CD4-positive, alpha-beta memory T cell (primary cell): ENCODE measurements at places on chromosomes 11 and 22.
A peak's percentile ranks its signal among the peaks of the same experiment; 100 is the strongest.

- DNase-seq = no peak
These were observed 76.4 kb downstream of the GGTLC2 start for GRCh38 chr22:22720724-22721261.

DNA sequence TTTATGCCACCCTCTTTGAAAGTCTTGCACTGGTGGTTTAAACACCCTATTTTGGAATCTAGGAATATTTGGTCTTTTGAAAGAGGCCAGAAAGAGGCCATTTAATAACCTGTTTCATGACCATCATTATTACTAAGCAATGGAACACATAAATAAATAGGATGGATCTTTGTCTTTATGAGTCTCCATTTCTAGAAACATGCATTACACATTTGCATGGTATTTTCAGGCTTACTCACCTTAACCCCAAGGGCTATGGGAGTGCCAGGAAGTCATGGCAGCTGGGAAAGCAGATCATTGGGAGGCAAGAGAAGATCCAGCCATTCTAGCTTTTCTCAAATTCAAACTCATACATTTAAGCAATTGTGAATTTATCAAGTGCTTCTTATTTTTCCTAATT, 185.8 kb upstream of the POU2AF2 start:
- DNase-seq = no peak

DNA sequence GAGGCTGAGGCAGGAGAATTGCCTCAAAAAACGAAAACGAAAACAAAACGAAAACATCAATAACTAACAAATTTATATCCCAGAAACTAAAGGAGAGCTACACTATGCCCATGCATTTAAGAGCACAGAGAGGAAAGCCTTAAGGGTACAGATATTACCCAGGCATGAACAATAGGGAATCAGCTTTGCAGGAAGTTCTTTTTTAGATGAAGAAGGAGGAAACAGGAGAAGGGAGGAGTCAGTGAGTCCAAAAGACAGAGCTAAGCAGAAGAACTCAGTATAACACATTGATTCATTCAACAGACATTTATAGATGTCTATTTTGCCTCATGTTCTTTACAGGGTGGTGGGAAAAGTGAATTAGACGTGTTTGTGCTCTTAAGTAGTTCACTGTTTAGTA, 8.3 kb downstream of the MRPL17 start:
- DNase-seq = no peak

DNA sequence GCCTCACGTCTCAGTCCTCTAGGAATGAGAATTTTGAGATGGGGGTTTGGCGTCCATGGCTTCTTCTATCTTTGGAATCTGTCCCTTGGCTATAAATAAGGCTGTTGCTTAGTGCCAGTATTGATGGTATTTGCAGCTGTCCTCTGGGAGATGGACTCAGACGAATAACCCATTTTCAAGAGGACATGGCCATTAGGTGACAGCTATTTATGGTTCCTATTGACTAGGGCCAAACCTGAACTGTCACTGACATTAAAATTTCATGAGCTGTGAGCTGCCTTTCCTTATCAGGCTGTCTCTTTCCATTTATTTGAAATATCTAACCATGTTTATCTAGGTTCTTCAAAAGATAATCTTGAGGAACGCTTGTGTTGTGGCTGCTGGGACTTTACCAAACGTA, 92.7 kb downstream of the NAV2 start:
- no peak for DNase-seq

- no peak for DNase-seq
These were observed 13.2 kb downstream of the FAM181B start for GRCh38 chr11:82720267-82721065.

GRCh38 chr11:68843703-68844312, 2.1 kb upstream of the CPT1A start:
- DNase-seq = peak; percentile 72

- no peak for DNase-seq
These were observed 24.4 kb upstream of the HSPA8 start for GRCh38 chr11:123086305-123086704.

DNA sequence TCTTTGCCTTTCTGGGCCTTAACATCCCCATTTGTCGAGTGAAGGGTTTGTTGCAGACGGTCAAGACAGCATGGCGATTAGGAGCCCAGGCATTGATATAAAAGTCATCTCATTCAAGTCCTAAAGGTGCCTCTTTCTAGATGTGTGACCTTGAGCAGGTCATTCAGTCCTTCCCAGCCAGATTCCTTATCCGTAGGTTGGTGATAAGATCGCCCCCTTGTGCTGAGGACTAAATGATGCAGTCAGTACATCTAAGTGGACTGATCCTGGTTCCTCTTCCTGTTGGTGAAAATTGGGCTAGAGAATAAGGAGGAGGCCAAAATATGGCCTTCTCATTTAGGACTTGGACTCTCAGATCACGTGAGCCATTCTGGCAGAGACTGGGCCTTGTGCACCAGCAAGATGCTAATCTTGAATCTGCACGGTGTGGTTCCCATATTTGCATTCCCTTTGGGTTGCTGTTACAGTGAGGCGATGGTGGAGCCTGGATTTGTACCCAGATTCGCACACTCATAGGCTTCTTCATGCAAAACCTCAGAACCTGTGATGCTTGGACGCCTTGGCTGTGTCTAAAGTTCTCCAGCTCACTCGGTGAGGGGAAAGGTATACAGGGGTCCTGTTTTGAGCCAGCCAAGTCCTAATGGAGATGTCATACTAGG, 156.8 kb downstream of the MYO18B start:
- DNase-seq = no peak

DNA sequence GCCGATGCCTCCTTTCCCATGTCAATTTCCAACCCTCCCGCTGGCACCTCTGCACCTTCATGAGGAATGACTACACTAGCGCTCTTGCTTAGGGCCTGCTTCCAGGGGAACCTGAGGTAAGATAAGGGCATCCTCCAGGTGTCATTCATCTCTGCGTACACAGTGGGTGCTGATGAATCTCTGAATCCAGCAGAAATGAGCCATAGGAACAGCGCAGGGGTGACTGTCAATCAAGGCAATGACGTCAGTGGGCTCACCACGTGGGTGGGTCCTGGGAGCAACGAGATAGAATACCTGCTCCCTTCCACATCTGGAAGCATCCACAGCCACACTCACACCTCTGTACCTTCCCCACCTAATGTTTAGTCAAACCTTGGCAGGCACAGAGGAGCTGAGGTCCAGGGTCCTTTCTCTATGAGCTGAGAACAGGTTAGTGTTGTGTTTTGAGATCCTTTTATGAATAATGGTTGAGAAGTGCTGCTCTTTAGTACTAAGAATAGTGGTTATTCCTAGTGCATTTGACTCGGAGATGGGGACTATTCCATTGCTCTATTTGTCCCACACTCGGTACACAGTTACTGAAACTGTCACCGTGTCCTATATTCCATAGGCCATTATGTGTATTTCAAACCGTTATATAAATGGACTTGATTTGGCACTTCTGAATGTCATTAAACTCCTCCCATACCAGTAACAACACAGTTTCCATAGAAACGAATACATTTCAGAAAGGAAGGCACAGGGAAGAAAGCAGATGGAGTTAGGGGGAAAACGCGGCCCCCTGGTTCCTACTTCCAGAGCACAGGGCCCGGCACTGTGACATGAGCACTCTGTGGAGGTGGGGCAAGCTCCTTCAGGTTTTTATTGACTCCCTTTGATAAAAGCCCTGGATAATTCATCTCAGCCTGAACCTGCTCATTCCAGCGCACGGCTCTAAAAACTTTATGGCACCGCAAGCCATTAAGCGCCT, 193.4 kb downstream of the ST3GAL4 start:
- DNase-seq = no peak

GRCh38 chr11:19838994-19839768, 126.5 kb downstream of the NAV2 start:
- no peak for DNase-seq

DNA sequence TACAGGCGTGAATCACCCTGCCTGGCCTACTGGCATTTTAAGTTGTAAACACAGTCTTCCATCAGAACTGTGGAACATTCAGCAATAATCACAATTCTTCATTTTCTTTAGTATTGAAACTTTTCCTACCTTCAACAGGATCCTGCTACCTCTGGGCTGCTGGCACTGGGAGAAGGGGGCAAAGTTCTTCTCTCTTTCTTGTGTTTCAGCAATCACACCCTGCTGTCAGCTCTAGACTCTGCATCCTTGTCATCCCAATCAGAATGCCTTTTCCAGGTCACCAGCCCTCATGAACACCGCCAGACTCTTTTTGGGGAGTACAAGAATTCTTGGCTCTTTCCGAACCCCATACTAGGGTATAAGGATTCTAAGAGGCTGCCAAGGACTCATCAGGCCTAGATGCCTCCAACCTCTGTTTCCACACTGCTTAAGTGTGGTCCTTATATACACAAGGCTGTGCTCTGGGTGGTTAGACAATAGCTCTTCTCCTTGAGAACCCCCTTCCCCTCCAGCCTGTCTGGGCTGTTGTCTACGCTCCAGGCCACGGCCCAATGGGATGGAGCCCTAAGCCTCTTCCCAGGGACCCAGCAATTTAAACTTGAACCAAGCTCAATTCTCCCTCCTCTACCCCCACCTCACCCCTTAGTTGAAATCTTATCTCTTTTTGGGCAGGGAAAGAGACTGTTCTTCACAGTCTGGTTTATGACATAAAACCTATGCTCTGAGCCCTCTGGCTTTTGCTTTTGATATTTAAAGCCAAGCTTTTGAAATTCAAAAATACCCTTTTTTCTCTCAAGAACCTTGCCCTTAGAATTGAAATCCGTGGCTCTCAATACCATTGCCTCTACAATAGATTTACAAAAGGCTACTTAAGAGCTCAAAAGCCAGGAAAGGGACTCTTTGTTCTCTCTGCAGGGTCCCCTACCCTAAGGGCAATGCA, 327.4 kb downstream of the BUD13 start:
- DNase-seq = no peak

DNA sequence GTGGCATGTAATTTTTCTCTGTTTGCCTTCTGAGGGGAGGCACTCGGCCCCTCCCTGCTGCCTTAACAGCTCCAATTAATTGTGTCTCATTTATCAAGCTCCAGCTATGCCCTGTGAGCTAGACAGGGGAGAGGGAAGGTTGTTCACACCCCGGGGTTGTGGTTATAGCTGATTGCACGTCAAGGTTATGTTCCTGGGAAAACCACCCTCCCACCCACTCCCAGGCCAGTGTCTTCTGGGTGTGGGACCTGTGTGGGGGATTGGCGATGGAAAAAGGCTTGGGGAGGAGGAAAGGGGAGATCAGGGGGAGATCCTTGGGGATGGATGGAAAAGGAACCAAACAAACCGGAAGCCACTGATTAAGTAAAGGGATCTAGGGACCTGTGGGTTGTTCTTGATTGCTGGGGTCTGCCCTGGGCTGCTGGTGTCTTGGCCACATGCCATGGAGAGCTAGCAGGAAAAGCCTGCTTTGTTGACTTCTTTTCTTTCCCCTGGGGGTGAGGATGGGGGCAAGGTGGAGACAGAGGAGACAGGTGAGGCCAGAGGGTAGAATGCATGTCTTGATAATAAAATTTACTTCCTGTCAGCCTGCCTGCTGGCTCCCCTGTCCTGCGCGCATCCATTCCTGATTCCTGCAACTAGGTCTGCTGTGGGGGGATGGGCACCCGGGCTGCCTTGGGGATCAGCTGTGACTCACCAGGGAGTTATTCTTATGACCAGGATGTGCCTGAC, 13.5 kb upstream of the SORL1-AS1 start:
- DNase-seq = peak; percentile 74

DNA sequence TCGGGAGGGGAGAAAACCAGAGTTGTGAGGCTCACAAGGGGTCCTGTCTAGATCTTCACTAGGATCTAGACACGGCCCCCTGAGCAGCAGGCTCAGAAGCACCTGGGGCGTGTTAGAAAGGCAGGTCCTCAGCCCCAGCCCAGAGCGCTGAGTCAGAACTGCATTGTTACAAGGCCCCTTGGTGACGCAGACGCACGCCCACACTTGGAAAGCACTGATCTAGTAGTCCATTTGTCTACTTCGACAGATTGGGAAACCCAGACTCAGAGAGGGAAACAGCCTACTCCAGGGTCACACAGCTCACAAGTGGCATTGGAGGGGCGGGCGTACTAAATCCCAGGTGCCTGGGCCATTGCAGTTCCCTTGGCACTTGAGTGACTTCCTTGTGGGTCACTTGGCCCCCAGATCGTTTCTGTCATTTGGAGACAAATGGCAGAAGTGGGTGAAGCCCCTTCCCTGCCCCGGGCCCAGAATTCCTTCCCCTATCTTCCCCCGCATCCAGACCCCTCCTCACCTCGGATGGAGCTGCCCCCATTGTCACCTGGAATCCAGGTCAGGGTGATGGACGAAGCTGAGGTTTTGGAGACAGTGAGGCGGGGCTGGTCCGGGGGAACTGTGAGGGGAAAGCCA, 110.8 kb downstream of the CEP164 start:
- DNase-seq = no peak

DNA sequence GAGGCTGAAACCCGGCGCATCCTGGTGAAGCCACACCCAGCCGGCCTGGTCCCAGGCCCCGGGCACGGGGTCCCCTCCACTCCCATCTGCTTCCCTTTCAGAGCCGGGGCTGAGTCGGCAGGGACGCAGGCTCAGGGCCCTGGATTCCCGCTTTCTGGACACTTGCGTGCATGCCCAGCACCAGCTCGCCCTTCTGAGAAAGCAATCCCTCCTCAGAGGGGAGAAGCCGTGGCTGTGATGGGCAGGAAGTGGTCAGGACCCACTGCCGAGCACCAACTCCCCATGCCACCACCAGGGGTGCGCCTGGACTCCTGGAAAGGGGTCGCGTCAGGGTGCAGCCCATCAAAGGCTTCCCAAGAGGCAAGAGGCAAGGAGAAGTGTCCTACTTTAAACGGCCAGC, 15.1 kb downstream of the CDKN1C start:
- no peak for DNase-seq

GRCh38 chr11:84022695-84023094, 736.5 kb upstream of the CCDC90B start:
- no peak for DNase-seq

- no peak for DNase-seq
These were observed 13.4 kb upstream of the B3GAT1 start for GRCh38 chr11:134425413-134425812.

DNA sequence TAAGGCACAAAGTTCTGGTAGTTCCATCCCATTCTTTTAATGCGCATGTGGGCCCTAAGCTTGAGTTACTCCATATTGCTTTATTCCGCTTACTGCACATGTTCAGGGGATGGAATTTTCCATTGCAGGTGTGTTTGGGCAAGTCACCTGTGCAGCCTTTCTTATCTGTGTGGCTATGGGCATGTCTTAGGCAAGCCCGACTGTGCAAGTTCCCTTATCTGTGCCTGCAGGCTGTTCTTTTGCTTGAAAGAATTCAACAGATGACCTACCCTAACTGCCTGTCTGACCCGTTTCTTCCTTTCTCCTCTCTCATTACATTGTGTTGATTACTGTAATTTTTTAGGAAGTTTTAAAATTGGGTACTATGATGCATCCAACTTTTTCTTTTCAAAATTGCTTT, 363.6 kb downstream of the TTC28 start:
- DNase-seq = no peak
